ENCODE measurements at places on chromosomes 5 and 9.

DNA sequence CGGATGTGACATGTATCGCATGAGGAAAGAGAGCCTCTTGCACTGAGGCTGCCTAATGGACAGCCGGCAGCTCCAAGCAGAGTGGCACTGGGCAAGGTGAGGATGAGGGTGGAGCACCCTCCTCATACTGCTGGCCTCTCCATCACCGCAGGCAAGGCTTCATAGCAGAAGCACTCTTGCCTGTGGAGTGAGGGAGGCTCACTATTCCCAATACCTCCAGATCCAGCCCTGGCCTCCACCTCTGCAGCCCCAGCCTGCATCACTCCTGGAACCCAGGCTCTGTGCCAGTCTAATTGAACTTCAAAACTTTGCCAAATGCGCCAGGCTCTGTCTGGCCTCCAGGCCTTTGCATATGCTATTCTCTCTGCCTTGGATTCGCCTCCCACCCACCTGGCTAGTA is 29.7 kb upstream of the ARAP3 start:
- no peak for DNase-seq

DNA sequence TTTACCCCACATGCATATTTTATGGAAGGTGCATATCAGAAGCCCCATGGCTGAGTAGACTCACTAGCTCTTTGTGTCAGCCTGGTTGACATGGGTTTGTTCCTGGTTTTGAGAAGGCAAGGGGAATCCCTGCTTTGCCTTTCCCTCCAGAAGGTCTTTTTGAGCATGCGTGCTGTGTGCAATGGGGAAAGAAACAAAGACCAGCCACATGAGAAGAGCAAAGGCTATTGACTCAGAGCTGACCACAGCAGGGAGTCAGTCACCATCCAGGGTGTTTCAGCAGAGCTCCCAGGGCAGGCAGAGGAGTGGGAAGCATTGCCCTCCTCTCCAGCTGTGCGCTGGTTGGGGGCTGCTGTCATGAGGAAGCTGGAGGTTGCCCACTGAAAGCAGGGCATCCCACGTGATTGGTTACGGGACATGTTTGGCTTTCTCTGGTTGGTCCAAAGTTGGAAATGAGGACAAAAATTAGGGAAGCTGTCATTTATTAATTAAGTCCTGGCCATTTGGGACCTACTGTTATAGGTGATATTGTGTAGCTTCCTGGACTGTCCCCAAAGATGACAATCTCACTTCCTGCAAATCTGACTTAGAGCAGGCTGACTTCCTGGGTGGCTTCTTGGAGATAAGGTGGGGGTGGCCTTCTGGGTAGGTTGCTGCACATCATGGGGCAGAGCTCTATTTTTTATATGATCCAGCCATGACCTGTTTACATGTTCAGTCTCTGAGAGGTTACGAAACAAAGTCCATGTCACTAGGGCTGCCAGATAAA is 48.9 kb upstream of the TDRD7 start:
- no peak for DNase-seq

DNA sequence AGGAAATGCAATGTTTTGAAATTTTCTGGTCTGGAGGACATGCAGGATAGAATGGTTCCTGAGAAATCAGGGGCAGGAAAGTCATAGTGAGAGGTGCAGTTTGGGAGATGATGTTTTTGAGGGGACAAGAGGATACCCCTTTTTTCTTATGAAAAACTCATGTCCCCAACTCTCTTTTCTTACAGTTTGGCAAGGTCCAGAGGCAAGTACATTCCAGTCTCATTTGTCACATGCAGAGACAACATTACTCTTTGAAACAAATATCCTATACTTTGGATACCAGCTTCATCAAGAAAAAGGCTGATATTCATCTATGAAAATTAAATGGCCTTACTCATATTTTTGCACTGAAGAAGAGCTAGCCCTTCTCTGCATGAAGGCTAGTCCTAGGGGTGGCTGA is 48.2 kb downstream of the EQTN start:
- no peak for DNase-seq

GRCh38 chr5:111151998-111152397 is 59.9 kb downstream of the WDR36 start:
- no peak for DNase-seq

DNA sequence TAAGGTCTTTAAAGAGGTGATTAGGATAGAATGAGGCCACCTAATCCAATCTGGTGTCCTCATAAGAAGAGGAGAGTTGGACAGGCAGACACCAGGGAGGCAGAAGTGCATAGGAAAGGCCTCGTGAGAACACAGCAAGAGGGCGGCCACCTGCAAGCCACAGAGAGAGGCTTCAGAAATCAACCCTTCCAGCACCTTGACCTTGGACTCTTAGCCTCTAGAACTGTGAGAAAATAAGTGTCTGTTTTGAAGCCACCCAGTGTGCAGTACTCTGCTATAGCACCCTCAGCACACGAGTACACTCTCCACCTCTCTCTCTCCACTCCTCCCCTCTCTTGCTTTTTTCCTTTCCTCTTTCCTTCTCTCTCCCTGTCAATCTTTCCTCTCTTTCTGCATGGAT is 26.8 kb downstream of the NIPAL4 start:
- no peak for DNase-seq

DNA sequence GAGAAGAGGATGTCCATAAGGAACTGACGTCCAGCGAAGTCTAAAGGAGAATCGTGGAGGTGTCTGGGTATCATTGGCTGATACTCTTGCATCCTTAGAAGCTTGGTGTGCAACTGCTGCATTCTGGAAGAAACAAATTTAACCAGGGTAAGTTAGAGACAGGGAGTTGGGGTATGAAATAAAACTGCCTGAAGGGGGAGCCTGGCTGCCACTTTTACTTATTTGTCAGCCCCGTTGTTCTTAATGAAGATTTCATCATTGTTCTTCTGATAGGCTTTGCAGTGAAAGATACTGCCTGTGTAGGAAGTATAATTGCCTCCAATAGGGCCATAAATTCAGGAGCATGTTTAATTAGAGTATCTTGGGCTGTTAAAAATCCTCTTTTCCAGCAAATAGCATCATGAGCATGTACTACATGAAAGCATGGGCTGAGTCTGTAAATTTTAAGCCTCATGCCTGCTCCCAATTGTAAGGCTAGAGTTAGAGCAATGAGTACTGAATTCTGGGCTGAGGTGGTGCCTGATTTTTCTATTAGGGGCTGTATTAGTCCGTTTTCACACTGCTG is 1264.5 kb upstream of the ACO1 start:
- no peak for DNase-seq

DNA sequence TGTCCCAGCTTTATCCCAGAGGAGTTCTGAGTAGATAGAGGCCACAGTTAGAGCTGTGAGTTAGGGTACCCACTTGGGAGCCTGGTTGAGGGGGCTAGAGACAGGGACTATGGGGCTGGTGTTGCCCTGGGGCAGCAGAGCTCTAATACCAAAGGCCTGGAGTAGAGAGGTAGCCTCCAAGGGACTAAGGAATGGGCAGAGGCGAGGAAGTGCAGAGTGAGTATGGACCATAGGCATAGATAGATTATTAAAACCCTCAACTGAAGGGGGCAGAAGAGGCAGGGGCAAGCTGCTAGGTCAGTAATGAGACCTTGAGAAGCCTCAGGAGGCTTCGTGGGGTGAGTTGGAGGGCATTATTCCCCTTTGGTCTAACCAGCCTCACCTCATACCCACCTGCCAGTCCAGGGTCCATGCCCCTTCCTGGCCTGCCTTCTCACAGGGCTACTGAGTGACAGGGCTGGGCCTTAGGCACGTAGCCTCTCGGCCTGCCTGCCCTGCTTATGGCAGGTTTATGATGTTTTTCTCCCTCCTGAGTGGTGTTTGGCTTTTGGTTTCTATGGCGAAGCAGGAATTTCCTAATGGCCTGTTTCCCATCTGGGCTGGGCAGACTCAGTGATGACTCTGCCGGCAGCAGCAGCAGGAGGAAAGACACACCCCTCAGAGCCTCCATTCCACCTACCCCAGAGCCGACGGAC is 8.0 kb downstream of the PDLIM4 start:
- DNase-seq = peak; percentile 76

- DNase-seq = no peak
Measured at GRCh38 chr5:159657771-159658170, 258.5 kb upstream of the ADRA1B start.

- no peak for DNase-seq
Measured at GRCh38 chr5:64210866-64211265, 45.2 kb downstream of the RNF180 start.

GRCh38 chr5:78927657-78928282 is 57.3 kb downstream of the ARSB start:
- DNase-seq = no peak

DNA sequence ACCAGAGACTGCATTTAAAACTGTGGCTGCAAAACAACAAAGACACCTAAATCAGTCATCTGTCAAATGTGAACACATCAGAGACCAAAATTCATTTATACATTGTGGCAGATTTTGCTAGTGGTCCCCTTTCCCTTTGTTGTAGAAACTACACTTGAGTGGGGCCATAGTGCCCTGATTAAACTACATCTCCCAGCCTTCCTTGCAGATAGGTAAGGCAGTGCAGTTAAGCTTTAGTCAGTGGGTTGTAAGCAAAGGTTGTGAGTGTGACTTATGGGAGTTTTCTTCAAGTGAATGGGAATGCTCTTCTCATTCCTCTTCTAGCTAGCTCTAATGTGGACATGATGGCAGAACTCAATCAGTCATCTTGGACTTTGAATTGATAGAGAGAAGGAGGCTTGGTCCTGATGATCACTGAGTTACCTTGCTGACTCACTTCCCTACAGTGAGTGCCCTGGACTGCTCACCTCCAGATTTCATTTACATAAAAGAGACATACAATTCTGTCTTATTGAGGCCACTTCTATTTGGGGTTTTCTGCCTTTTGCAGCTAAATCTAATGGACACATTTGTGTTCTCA is 35.2 kb upstream of the SPARC start:
- DNase-seq = no peak

GRCh38 chr9:2691626-2692025 is 25.7 kb upstream of the KCNV2 start:
- no peak for DNase-seq

- DNase-seq = no peak
Measured at GRCh38 chr5:4544049-4544670, 596.0 kb upstream of the ADAMTS16 start.

GRCh38 chr9:87662808-87663528 is 63.0 kb upstream of the CTSL start:
- DNase-seq = no peak

DNA sequence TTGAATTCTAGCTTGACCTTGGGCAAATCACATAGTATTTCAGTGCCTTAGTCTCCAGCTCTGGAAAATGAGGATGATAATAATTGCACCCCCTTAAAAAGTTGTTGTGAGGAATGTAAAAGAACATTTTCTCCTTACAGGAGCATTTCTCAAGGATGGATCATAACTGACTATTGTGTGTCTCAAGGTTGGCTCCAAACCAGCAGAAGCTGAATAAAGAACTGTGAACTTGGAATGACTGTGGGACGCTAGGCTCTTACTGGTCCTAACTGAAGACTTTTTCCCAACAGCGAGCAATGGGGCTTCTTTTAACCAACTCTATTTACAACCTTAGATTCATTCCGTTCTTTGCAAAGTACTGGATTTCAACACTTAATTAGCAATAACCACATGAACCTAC is 26.2 kb upstream of the GLRX start:
- DNase-seq = no peak

DNA sequence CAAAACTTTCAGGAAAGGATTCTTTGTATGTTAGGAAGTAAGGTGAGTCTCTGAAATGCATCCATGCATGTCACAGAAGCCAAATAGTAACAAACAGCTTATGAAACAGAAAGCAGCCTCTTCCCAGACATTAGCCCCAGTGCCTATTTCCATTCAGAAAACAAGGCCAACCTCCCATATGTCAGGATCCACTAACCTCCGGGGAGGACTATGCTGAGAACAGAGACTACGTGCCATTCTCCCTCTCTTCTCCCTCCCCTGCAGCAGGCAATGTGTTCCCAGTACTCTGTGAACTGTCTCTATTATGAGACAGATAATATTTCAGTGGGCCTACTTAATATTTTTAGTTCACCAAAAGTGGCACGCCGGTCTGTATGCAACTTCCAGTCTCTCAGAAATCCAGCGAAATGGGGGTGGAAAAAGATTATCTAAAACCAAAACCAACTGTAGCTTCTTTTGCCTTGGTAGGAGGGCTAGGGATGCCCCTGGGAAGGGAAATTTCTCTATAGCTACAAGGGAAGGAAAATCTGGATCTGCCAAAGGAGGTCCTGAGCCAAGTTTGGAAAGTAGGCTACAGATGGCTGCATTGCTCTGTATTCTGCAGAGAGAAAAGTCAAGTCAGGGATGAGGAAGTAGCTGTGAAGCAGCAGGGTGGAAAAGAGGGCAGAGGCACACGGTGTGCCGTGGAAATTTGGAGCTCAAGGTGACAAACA is 42.0 kb downstream of the VLDLR start:
- DNase-seq = no peak

DNA sequence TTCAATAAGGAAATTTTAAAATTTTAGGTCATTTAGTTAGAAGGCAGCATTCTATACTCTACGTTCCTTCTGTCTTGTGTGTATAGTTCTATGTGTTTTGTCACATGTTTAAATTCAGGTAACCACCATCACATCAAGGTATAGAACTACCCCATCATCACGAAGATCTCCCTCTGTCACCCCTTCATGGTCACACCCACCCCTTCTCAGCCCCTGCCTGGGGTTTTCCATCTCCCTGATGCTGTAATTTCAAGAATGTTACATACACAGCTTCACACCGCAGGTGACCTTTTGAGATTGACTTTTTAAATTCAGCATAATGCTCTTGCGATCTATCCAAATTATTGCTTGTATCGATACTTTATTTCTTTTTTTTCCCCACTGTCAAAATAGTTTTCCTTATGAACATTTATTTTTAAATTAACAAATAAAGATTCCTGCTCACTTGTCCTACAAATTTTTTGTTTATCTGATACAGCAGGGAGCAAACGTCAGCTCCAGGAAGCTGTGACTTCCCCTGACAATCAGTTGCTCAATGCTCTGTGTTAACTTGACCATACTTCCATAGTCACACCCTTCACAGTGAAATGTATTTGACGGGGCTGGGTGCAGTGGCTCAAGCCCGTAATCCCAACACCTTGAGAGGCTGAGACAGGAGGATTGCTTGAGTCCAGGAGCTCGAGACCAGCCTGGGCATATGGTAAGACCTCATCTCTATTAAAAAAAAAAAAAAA is 10.2 kb downstream of the BTNL8 start:
- DNase-seq = no peak

- DNase-seq = no peak
Measured at GRCh38 chr5:84564321-84565075, 179.8 kb upstream of the EDIL3 start.

DNA sequence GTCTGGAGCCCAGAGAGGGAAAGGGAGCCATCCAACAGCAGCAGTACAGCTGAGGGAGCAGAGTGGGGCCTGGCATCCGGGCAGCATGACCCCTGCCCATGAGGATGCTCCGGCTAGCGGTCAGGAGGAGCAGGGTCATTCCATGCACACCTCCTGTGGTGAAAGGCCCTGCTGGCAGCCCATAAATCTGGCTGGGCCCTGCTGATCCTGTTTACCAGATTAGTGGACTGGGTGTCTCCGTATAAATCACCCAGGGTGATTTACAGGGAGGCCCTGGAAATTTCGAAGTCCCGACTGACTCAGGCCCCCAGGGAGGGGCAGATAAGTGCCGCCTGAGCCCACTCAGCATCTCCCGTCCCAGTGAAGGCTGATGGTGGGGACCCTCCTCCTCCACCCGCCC is 117.6 kb upstream of the HAND1 start:
- DNase-seq = no peak

Data from right lung (tissue), 10 donors.